ENCODE measurements at places on chromosomes 3 and 15.
A peak's percentile ranks its signal among the peaks of the same experiment; 100 is the strongest.

DNA sequence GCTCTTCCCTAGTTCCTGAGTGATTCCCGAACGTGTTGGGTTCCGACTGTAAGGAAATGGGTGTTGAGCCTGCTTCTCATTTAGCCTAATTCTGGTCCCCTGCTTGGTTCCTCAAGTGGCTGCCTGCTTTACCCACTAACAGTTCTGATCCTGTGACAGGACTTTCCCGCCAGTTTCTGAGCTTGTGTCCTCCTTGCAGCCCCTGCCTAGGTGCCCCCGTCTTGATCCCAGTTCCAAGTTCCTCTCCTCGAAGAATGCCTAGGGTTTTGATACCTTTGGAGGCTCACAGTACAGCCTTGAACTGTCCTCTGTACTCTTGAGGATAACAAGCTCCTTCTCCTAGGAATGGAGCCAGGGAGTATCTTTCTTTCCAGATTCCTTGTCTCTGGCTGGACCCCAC is 12.0 kb upstream of the RASGRF1 start:
- no peak for DNase-seq

GRCh38 chr3:40766396-40766795 is 241.6 kb downstream of the ZNF621 start:
- no peak for DNase-seq

GRCh38 chr3:185460309-185460708 is 38.5 kb downstream of the TMEM41A start:
- DNase-seq: no peak

DNA sequence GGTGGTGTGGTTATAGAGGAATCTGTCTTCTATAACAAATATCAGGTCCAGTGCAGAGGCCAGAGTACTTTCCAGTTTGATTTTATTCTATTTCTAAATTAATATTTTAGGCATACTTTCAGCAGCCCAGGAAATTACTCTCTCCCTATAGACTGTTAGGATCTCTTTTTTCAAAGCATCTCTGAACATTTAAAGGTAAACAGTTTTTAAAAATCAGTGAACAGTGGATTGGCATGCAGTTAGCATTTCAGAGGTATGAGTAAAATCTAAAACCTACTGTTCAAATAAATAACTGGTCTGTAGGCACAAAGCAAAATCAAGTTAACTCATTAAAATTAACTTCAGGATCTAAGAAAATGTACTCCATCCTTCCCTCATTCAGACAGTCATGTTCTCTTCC is 3.0 kb downstream of the ZBED2 start:
- DNase-seq: no peak

DNA sequence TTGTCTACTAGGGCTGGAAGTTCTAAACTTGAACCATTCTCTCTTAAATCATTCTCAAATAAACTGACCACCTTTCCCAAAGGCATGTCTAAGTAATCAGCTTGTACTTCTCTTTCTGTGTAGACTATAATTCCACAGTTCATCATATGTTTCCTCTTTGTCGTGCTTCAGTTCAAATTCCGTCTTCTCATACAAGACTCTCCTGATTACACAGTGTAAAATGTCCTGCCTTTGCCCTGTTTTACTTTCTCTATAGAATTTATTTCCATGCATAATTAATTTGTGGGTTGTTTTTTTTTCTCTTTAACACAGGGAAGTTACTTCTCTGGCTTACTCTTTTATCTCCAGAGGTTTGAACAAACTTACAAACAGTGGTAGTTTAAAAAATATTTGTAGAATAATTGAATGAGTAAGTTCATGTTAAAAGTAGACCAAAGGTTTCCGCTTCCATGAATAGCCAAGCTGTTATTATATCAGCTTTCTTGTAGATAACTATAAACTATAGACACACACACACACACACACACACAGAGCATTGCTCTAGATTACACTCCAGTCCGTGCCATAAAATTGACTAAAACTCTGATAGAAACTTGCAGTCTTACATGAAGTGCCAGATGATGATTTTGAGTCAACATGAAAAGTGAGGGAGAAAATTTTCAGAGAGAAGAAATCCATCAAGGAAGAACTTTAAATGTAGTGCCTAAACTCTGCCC is 119.0 kb downstream of the SUCNR1 start:
- DNase-seq: no peak

GRCh38 chr15:92612891-92613290 is 42.7 kb downstream of the FAM174B start:
- DNase-seq: no peak

DNA sequence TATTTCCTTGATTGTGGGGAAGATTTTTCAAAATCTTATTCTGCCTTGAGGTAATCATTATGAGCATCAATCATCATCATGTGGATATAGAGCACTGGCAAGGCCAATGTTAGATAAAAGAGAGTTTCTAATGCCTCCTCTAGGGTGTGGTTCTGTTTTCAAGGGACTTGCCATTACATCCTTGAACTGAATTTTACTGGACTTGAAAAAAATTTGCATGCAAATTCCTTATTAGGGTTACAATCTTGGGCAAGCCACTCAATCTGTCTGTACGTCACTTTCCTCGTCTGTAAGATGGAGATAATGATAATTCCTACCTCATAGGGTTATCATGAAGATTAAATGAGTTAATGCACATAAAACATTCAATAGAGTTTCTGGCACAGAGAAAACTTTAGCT is 156.2 kb upstream of the WNT5A start:
- DNase-seq: no peak

DNA sequence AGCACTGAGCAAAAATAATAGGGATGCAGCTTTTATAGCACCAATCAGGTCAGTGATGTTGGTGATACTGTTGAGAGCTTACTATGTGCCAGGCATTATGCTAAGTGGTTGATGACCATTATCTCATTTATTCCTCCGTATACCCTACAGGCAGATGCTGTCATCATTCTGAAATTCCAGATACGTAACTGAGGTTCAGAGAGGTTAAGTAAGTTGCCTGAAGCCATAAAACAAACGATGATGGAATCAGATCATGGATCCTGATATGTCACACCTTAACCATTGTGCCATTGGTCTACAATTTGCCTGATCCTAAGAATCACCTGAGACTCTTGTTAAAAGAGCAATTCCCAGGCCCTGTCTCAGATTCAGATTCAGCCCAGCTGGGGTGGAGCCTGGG is 49.5 kb downstream of the ST6GAL1 start:
- DNase-seq: peak; percentile 83

DNA sequence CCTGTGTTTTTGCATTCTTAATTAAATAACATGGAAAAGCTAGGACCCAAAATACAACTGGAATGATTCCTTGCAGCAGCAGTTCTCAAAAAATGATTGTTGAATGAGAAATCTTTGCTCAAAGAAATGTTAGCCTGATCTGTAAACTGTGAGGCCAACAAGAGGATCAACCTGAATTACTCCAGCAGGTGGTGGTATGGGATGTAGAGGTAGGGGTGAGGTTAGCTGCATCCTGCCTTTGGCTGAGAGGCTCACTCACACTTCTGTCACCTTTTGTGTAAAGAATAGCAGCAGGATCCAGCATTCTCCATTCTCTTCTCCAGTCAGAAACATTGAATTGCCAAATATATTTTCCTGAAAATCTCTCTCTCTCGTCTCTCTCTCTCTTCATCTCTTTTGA is 26.5 kb upstream of the FAM98B start:
- no peak for DNase-seq

DNA sequence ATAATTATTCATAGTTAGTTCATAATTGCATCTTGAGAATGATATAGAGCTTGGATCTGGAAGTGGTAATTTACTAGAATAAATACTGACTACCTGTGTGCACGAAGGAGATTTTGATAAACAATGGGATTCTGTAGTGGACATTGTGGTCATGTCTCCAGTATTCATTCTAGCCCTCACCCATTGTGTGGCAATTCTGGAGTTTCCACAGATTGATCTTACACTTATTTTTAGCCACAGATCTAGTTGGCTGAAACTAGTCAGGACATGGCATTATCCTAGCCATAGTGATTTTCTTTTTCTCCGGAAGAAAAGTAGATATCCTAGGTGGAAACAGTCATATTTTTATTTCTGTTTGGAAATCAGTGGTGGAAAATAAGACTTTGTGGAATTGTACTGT is 833.1 kb downstream of the NAALADL2 start:
- no peak for DNase-seq

Data from epithelial cell of esophagus (primary cell).